ENCODE measurements at places on chromosomes 5 and 9. TPM values are rescaled to one million over a fixed set of nuclear protein-coding genes. Genes with fewer than 3 reads are reported as not detected.

Gene MYMK
- total RNA-seq, result 0.34 TPM

DNA sequence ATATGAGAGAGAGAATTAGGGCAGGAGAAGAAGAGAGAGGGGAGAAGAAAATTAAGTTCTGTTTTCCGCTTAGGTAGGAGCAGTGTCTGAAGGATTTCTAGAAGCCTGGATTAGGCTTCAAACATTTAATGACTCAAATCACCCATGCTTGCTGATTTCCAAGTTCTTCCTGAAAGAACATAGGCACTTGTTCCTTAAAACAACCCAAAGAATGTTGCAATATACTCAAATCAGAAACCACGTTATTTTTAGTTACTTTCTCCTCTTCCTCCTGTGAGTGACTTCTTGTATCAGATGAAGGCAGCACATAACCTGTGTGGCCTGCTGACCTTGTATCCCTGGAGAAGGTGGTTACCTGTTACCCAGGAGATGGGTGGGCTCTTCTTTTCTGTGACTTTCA, 351.5 kb upstream of the KLF4 start:
- no peak for DNase-seq
- no peak overlapping the region for H3K27ac ChIP-seq
- H3K4me1 ChIP-seq, result peaks cover 2% of the 10 kb centered on the region

DNA sequence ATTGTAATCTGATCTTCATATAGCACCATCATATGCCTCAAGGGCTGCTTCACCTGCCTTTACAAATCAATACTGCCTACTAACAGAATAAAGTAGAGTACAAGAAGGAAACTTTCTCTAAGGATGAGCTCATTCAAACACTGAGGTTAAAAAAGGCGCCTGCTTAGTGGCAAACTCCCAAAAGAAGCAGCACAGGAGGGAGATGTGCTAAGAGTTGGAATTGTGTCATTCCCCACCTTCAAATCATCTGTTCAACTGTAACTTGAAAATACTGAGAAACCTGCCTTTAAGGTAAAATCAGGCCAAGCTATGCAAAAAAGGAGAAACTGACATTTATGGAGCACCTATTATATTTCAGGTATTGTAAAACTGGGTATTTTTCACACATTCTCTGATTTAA, 560.6 kb downstream of the PTPRD start:
- H3K27me3 ChIP-seq, result peaks cover 50% of the 10 kb centered on the region
- H3K4me1 ChIP-seq, result 0 out of 2 replicates have a peak, but pooled peaks cover 2% of the 10 kb centered on the region
- H3K36me3 ChIP-seq, result no peaks in the 10 kb centered on the region
- no peak for DNase-seq
- H3K4me3 ChIP-seq, result no peak overlapping the region
- H3K27ac ChIP-seq, result no peak overlapping the region

GRCh38 chr9:120453792-120454191, 126.2 kb downstream of the CDK5RAP2 start:
- no peak overlapping the region for H3K27ac ChIP-seq
- H3K4me3 ChIP-seq, result no peak overlapping the region
- H3K4me1 ChIP-seq, result peaks cover 14% of the 10 kb centered on the region
- DNase-seq, result no peak
- H3K36me3 ChIP-seq, result peaks cover 16% of the 10 kb centered on the region

GRCh38 chr5:107112216-107112615, 558.5 kb downstream of the EFNA5 start:
- peaks cover 4% of the 10 kb centered on the region for H3K4me1 ChIP-seq
- no peak overlapping the region for H3K27ac ChIP-seq
- no peak for DNase-seq
- no peak overlapping the region for H3K4me3 ChIP-seq
- H3K36me3 ChIP-seq, result peaks cover 5% of the 10 kb centered on the region
- H3K27me3 ChIP-seq, result no peaks in the 10 kb centered on the region

DNA sequence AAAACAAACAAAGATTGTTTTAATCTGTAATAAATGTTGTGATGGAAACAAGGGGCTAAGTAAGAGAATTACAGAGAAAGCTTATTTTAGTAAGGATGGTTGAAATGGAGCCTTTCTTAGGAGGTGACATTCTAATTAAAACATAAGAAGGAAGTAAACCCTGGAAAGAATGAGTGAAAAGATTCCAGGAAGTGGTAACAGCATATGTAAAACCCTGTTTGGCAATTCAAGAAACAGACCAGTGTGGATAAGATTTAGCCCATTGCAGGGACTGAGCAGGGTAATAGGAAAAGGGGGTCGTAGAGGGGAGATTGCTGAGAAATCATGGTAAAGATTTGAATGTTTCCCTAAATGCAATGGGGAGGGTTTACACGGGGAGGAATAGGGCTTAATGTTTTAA, 21.6 kb upstream of the PIP5K1B start:
- DNase-seq, result no peak
- H3K27me3 ChIP-seq, result peaks cover 4% of the 10 kb centered on the region
- H3K4me3 ChIP-seq, result no peak overlapping the region
- H3K27ac ChIP-seq, result no peak overlapping the region
- H3K36me3 ChIP-seq, result no peaks in the 10 kb centered on the region

- H3K4me3 ChIP-seq, result no peak overlapping the region
- no peak for DNase-seq
- peaks cover 28% of the 10 kb centered on the region for H3K4me1 ChIP-seq
- no peak overlapping the region for H3K27ac ChIP-seq
- no peaks in the 10 kb centered on the region for H3K27me3 ChIP-seq
Measured at GRCh38 chr5:66675406-66675805, 79.2 kb downstream of the MAST4 start.
